ENCODE measurements at places on chromosomes 2 and 18.

DNA sequence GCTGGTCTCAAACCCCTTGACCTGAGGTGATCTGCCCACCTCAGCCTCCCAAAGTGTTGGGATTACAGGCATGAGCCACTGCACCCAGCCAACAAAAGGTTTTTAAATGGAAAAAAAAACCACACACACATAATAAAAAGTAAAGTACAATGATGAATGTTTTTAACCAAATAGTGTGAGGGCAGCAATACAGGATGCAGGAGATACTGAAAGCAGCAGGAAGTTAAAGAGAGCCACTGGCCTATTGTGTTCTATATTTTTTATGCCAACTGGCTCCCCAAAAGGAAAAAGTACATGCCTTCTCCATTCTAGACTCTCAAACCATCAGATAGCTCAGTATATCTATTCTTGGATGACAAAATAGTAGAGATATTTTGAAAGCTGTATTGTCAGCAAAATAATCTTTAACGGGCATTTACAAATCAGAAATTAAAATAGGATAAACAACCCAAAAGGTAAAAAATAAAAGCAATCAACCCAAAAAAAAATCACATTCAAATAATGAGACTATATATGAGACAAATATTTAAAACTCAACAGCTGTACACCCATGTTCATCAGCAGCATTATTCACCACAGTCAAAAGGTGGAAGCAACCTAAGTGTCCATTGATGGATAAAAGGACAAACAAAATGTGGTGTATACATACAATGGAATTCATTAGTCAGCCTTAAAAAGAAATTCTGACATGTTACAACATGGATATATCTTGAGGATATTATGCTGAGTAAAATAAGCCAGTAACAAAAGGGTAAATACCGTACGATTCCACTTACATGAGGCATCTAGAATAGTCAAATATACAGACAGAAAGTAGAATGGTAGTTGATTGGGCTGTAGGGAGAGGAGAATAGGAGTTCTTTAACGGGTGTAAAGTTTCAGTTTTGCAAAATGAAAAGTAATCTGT is 26.2 kb downstream of the GPATCH11 start:
- no peak for DNase-seq

GRCh38 chr2:69097891-69098655 is 85.1 kb downstream of the ANTXR1 start:
- no peak for DNase-seq

DNA sequence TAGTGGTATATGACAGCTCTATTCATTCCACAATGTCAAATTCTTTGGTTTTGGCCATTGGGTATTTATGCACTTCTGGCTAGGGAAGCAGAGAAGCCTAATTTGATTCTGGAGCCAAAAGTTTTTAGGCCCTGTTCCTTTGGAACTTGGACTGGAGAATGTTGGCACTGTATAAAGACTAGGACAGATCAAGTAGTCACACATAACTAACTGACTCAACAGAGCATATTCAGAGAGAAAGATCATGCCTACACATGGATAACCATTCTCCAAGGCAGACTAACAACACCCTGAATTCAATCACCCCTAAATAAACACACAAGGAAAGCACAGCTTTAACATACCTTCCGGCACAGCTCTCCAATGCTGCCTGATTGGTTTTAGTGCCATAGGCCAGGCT is 62.9 kb downstream of the ARHGAP15 start:
- DNase-seq: no peak

GRCh38 chr2:241978670-241979069 is 109.1 kb downstream of the RTP5 start:
- DNase-seq: no peak

- DNase-seq: peak; percentile 74
These were observed 1.8 kb upstream of the ALK start for GRCh38 chr2:29923110-29923721.

DNA sequence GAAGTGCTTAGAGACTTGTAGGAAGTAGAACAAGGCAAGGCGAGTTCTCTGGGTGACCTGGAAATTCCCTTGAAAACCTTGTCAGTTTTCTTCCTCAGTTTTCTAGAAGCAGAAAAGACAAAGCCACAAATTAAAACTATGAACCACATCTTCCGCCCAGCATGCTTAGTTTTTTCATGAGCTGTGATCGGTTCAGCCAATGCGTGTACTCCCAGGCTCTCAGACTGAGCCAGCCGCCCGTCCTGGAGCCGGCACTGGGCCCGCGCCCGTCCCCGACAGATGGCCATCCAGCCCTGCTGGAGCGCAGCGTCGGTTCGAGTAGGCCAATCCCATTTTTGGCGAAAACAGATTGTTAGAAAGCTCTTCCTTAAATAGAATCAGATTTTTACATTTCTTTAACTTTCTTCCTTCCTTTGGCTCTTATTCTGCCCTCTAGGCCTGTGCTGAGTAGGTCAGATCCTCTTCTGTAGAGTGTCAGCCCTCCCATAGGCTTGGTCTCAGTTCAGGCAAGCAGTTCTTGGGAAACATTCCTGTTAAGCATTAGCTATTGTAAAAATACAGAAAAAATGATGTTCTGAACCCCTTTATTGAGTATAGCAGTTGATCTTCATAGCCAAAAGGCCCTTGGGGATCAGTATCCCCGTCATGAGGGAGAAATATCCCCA is 112.5 kb downstream of the NCK2 start:
- DNase-seq: no peak

DNA sequence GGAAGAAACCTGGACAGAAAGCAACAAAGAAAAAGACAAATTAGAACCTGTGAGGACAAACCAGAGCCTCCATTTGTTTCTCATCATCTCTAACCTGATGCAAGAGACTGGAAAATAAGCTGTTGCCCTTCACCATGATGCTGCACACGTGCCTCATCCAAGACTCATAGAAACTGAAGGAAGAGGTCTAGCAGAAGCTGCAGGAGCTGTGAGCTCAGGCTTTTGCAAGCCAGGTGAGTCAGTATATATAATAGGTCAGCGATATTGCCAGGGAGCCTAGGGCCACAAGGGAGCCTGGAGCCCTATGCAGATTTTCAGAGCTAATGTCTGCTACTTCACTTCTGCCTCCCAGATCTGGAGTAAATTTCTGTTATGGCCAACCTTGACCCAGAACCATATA is 163.1 kb downstream of the LNPK start:
- no peak for DNase-seq

DNA sequence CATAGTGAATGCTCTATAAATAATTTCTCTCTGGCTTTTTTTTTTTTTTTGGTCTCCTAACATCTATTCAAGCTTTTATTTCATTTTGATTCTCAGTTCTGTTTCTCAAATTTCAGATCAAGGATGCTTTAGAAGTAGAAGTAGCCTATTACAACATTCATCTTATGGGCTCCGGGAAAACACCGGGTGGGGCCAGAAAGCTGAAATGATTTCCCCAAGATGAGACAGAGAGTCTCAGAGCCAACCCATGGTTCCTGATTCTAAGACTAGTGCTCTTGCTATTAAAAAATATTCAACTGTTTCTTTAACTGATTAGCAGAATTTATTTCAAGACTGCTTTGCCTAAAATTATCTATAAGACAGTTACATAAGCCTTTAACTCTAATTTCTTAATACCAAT is 147.2 kb upstream of the CCDC68 start:
- no peak for DNase-seq

GRCh38 chr2:43329637-43330036 is 103.2 kb upstream of the ZFP36L2 start:
- DNase-seq: no peak

GRCh38 chr18:61582202-61582710 is 249.0 kb downstream of the CDH20 start:
- DNase-seq: no peak

DNA sequence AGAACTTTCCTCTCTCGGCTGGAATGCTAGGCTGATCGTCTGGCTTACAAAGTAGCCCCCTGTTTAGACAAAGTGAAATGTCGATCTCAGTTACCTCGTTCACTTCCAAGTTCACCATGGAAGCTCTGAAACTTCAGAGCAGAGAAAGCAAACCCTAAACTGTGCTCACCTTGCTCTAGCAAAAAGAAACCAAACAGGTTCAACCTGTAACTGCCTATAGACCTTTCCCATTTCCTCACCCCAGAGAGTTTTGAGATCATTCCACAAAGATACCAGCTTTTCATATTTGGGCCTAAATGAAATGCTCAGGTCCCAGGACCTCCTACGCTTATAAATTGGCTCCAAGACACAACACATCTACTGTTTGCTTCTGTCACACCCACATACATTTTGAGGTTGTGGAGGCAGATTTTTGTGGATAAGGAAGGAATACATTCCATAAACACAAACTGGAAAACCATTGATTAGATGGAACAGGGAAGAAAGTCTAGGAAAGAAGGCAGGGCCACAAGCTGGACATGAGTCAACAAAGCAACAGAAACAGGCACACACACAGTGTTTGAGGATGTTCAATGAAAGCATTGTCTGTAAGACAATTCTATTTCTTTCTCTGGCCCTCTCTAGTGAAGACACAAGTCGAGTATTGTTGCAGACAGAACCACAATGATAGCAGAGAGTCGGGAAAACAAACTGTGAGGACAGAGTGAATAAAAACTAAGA is 52.8 kb upstream of the TGIF1 start:
- peak; percentile 21 for DNase-seq

- DNase-seq: peak; percentile 83
These were observed 48.1 kb downstream of the PKDCC start for GRCh38 chr2:42095923-42096408.

DNA sequence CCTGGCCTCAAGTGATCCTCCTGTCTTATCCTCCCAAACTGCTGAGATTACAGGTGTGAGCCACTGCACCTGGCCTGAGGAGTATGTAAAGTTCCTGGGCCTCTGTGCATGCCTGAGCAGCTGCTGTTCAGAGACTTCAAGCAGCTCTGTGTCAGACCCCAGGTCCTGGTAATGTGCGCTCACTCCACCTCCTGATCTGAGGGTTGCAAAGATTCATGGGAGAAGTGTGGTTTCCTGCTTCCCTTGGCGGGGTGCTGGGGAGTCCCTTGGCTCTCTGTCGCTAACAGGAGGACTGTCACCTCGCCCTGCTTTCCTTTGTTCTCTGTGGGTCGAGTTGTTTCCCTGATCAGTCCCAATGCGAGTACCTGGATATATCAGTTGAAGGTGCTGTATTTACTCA is 8.6 kb upstream of the IL36A start:
- DNase-seq: no peak

GRCh38 chr2:62186156-62186905 is 9.6 kb upstream of the B3GNT2 start:
- DNase-seq: no peak

DNA sequence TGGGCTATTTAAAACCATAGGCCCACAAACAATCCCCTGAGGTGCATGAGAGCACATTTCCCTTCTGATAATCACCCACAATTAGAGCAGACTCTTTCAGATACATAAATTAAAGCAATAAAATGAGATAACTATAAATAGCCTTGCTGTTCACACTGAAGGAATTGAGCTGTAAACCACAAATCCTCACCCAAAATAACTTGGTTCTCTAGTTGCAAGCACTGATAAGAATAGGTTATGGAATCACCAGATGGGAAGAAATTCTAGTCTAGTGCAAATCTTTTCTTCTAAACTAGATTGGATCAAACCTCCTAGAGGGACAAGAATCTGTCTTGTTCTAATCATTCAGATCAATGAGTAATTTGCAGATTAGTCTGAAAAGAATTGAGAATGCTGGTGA is 64.6 kb downstream of the NAB1 start:
- no peak for DNase-seq

DNA sequence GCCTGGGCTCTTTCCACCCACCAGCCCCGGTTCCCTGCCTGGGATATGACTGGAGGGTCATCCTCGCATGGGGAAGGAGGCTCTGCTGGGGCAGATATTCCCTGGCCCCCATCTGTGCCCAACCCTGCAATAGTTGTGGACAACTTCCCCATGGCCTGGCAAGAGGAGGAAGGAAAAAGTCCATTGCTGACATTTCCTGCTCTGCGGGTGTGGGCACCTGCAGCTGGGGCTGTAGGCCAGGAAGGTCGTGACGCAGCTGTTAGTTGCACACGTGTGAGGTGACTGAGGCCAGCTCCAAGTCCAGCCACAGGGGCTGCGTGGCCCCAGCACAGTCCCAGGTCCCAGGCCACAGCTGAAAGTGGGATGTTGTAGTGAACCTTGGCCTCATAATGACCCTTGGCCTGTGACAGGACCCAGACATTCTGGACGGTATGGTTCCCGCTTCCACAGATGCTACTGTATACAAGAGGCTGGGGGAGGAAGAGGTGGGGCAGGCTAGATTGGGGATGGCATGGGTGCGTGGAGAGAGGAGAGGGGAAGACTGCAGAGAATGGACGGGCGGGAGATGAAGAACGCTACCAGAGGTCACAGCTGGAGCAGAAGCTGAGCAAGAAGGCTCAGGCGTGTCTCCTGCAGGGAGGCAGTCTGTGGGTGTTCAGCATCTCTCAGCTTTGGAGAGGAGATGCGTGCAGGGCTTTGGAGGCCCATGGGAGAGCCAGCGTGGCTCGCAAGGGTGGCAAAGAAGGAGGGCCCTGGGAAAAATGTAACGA is 22.1 kb downstream of the OTOF start:
- DNase-seq: no peak

DNA sequence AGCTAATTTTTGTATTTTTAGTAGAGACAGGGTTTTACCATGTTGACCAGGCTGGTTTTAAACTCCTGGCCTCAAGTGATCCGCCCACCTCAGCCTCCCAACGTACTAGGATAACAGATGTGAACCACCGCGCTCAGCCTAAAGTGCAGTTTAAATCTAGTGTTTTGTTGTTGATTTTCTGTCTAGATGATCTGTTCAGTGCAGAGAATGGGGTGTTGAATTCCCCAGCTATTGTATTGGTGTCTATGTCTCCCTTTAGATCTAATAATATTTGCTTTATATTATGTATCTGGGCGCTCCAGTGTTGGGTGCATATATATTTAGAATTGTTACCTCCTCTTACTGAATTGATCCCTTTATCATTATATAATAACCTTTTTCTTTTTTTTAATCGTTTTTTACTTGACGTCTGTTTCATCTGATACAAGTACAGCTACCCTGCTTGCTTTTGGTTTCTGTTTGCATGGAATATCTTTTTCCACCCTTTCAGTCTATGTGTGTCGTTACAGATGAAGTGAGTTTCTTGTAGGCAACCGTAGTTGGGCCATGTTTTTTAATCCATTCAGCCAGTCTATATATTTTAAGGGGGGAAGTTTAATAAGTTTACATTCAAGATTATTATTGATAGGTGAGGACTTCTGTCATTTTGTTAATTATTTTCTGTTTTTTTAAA is 34.3 kb downstream of the GALM start:
- DNase-seq: no peak

GRCh38 chr2:73457982-73458381 is 72.3 kb downstream of the ALMS1 start:
- no peak for DNase-seq
